Stimulated activated CD4-positive, alpha-beta T cell treated with anti-CD3 and anti-CD28 coated beads, Interleukin-15, amount 100 ng/mL, for 24 hours (primary cell): ENCODE measurements at places on chromosomes 3 and 15.

GRCh38 chr3:121759541-121760202, 10.1 kb upstream of the GOLGB1 start:
- DNase-seq = no peak

GRCh38 chr3:81778678-81779182, 17.3 kb upstream of the GBE1 start:
- no peak for DNase-seq

DNA sequence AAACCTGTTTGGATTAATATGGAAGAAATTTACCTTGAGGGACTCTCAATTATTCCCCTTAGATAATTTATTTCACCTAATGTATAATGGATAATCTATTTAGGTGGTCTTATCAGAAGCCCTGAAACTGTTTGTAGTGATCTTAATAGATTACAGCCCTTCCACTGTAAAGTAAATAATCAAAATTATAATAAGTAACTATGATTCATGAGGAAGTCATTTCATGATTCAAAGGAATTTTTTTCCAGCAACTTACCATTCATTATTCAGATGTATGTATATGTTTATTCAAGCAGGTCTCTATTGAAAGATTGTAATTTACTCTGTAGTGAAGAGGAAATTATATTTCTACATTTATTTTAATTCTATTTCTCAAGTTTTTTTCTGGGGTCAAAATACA, 250.6 kb upstream of the ROBO1 start:
- no peak for DNase-seq

- no peak for DNase-seq
Observed at GRCh38 chr3:30355622-30356021, 250.8 kb upstream of the TGFBR2 start.

GRCh38 chr15:27464941-27465612, 494.1 kb downstream of the GABRG3 start:
- no peak for DNase-seq

GRCh38 chr3:100879195-100879810, 113.9 kb downstream of the ABI3BP start:
- DNase-seq = no peak

- DNase-seq = no peak
Observed at GRCh38 chr3:108102420-108103039, 11.7 kb upstream of the CD47 start.
